ENCODE measurements at places on chromosomes 4 and X.

DNA sequence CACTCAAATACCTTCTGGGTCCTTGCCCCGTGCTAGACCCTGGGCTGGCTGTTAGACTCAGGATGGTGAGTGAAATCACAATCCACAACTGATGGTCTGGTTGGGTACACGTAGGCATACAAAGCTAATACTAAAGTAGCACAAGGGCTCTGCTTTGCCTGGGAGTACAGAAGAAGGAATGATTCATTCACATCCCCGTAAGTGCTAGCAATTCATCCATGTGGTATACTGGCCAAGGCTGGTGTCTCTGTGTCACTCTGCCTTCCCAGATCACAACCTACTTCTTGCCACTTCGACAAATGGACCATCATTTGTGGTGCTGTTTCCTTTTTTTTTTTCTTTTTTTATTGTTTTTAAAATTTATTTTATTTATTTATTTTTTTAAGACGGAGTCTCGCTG lies 19.7 kb upstream of the RBM47 start:
- DNase-seq, result no peak

DNA sequence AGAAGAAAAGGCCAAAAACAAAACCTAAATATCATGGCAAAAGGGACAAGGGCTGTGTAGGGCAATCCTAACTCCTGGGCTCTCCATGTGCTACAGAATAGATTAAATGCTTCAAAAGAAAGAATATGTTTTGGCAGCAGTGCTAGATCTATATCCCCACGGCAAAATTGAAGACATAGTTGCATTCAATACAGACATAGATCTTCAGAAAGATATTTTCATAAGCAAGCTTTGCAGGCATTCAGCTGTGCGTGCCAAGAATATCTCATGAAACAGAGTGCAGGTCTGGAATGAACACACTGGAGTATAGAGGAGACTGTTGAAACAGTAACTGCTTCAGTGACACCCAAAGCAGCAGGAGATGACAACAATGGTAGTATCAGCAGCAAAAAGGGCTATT lies 1476.9 kb downstream of the ARAP2 start:
- DNase-seq, result no peak

- DNase-seq, result no peak
Observed at GRCh38 chr4:123121241-123121907, 199.0 kb upstream of the NUDT6 start.

DNA sequence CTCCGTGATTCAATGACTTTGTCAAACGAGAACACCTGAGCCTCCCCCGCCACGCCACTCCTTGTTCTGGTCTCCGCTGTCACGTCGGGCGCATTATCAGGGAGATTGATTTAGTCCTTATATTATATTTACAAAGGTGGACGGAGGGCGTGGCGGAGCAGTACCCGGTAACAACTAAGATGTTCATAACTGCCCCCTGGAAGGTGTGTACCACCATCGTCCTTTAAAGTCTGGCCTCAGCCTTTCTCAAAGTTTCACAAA lies 284.2 kb downstream of the PACRGL start:
- no peak for DNase-seq

DNA sequence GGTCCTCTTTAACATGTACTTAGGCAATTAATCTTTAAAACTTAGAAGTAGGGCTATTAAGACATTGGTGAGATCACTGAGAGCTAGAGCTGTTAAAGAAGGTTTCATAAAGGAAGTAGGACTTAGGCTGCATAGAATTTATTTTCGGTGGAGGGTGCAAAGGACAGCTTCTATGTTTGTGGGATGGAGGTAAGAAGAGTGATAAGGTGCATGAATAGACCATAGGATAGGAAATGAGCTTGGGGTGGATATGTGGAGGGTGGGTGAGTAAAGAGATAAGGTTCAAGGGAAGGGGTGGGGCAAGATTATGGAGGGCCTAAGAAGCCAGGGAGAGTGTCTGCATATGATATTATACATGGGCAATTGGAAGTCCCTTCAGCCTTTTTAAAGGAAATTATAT lies 15.9 kb downstream of the RTL9 start:
- DNase-seq, result no peak

GRCh38 chr4:68606240-68606639 lies 30.1 kb upstream of the UGT2B17 start:
- no peak for DNase-seq

DNA sequence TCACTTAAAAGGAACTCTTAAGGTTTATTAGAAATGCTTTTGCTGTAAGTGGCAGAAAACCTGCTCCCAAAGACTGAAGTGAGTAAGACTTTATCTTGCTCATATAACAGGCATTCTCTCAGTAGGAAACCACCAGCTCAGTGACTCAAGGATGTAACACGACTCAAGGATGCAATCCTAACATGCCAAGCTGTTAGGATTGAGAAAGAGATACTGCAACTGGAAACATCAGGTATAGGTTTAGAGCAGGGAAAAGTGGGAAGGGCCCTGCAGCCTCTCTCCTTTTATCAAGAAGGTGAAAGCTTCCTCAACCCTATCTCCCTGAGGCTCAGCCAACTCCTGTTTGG lies 11.9 kb upstream of the SLC9A7 start:
- DNase-seq, result peak; percentile 89

GRCh38 chrX:40383360-40383759 lies 197.4 kb upstream of the ATP6AP2 start:
- no peak for DNase-seq

DNA sequence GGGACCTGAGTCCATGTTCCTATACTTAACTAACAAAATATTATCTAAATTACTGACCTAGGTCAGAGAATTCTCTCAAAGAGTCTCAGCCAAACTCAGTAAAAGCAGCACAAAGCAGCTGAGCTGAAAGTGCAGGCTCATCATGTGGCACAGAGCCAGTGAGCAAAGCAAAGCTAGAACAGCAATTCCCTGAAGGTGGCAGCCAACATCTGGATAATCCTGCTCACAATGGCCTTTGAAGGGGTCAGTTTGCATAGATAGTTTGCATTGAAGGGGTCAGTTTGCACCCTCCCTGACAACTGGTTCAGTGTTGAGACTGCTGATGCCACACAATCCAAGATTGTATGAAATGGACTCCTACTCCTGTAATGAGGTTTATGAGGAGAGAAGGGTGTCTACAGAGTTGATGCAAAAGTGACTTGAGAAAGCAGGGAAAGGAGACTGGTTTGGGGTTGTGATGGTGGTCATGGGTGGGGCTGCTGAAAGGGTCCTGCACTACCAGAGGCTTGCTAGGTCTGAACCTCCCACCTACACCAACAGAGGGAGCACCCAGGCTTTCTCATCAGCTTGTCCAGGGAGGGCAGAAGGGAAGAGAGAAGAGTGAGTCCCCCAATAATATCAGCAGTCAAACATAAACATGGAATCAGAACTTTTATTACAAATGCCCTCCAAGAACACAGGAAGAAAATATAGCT lies 39.7 kb downstream of the TRIM61 start:
- peak; percentile 48 for DNase-seq

DNA sequence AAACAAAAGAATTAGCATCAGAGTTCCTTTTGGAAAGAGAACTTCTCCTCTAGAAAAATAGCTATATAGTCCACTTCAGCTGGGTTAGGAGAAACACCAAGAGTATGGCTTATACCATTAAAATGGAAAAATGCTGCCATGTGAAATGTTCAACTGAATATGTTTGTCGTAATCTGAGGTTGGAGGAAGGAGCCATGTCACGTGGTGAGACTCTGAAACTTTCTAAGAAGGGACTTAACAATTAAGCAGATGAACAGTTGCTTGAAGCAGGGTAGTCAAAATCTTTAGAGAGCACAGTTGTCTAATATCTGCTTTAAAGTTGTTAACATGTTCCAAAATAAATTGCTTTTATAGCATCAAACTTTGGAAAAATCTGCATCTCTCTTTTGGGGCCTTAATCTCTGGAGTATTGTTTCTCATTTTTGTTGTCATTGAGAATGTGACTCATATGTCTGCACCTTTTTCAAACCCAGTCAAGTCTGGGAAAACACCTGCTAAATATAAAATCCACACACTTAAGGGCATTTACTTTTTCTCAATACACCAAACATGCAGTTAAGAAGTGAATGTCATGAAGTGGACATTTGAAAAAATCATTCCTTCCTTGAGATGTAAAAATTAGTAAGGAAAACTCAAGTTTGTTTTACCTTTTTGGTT lies 168.8 kb upstream of the PDE5A start:
- DNase-seq, result no peak

DNA sequence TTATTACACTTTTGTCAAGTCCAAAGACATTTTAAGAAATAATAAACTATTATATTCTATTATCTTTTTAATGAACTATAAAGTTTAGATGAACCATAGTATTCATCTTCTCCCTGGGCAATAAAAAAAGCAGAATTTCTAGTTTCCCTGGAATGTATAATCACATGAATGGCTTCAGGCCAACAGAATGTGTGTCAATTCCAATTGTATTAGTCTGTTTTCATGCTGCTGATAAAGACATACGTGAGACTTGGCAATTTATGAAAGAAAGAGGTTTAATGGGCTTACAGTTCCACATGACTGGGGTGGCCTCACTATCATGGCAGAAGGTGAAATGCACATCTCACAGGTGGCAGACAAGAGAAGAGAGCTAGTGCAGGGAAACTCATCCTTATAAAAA lies 70.7 kb upstream of the ANXA10 start:
- DNase-seq, result no peak

DNA sequence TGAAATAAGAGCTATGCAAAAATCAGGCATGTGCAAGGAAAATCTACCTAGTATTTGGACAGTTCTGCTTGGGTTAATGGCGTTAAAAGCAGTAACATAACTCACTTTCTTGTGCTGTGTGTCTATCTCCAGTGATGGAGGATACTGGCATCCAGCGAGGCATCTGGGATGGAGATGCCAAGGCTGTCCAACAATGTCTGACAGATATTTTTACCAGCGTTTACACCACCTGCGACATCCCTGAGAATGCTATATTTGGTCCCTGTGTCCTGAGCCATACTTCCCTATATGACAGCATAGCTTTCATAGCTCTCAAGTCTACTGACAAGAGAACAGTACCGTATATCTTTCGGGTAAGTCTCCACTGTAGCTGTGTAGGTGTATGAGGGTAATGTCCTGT lies 2.6 kb downstream of the PRDM8 start:
- no peak for DNase-seq

DNA sequence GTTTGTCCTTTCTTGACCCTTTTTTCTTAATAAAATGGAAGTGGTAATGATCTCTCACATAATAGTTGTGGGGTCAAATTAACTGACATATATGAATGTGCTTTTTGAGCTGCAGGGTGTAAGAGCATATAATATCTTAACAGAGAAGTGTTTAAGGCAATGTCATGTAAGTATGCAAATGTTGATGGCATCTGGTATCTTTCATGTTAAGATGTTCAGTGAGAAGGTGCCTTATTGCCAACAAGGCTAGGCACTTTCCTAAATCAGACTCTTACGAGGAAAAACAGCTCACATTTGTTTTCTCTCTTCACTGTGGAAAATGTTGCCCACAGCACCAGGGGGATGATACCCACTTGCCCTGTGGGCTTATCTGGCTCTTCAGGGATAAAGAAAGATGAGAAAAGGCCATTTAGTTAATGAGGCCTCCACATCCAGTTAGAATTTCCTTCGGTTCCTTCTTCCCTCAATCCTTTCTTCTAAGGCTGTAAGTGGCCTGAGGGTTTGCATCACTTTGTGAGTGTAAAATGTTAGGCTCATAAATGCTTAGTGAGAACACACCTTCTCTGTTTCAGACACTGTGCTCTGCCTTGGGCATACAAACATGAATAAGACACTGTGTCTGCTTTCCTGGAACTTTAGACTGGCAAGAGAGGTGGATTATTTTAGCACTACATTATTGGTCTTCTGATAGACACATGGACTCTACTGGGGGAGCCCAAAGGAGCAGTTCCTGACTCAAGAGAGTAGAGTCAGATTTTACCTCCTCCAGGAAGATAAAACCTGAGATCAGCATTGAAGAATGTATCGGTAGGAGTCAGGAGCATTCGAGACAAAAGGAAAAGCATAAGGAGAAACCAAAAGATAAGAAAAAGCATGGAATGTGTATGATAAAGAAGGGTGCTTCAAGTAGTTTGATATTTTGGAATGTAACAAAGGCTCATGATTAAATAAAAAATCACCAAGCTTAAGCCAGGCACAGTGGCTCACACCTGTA lies 135.5 kb downstream of the SOWAHB start:
- DNase-seq, result no peak

DNA sequence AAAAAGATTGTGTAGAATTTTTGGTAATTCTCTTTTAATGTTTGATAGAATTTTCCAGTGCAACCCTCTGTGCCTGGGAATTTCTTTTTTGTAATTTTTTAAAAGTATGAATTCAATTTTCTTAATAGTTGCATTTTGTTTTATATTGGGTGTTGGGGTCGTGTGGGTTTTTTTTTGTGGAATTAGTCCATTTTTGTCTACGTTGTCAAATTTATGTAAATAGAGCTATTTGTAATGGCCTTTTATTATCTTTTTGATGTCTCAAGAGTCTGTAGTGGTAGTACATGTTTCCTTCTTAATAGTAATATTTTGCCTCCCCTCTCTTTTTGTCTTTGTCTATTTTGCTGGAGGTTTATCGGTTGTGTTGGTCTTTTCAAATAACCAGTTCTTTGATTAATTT lies 64.4 kb downstream of the F11 start:
- DNase-seq, result no peak

- DNase-seq, result no peak
Observed at GRCh38 chrX:43456906-43457305, 199.2 kb upstream of the MAOA start.

- peak; percentile 50 for DNase-seq
Observed at GRCh38 chrX:538311-538710, 92.3 kb upstream of the SHOX start.

DNA sequence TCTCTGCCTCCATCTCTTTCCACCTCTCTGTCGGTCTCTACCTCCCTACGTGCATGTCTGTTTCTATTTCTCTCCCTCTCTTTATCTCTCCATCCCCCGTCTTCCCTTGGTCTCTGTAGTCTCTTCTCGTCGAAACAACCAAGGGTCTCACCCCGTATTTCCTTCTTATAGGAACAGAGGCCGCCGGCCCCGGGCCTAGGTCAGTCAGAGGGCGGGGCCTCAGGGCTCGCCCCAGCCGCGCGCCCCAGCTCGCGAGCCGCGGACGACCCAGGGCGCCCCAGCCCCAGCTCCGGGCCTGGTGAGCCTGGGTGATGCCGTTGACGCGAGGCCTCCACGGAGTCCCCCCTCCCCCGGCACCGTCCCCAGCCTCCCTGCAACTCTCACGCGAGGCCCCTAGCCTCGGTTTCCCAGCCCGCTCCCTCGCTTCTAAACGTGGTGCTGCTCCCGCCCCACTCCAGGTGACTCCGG lies 6.6 kb downstream of the TIMM17B start:
- no peak for DNase-seq

GRCh38 chr4:15470128-15470475 lies 420 bp downstream of the CC2D2A start:
- no peak for DNase-seq

GRCh38 chr4:155415662-155416061 lies 38.9 kb upstream of the MAP9 start:
- DNase-seq, result no peak

GRCh38 chr4:101244349-101244748 lies 103.0 kb downstream of the PPP3CA start:
- no peak for DNase-seq
